Neural progenitor cell (in vitro differentiated cells): ENCODE measurements at places on chromosomes 5 and 9.

GRCh38 chr5:174528821-174529544 is 195.4 kb upstream of the MSX2 start:
- no peak for DNase-seq

- no peak for DNase-seq
Measured at GRCh38 chr9:4887556-4887955, 94.8 kb downstream of the RCL1 start.

- no peak for DNase-seq
Measured at GRCh38 chr5:157107508-157107907, 1.3 kb downstream of the HAVCR2 start.

DNA sequence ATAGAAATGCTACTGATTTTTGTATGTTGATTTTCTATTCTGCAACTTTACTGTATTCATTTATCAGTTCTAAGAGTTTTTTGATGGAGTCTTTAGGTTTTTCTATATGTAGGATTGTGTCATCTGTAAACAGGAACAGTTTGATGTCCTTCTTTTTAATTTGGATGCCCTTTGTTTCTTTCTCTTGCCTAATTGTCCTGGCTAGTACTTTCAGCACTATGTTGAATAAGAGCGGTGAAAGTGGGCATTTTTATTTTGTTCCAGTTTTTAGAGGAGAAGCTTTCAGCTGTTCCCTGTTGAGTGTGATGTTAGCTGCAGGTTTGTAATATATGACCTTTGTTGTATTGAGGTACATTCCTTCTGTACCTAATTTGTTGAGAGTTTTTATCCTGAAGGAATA is 13.3 kb downstream of the HSD17B4 start:
- no peak for DNase-seq

- no peak for DNase-seq
Measured at GRCh38 chr5:154333016-154333415, 112.8 kb upstream of the SAP30L start.

- no peak for DNase-seq
Measured at GRCh38 chr9:86534572-86535258, 180.5 kb upstream of the TUT7 start.

GRCh38 chr5:127695346-127695745 is 7.8 kb upstream of the CCDC192 start:
- no peak for DNase-seq

GRCh38 chr5:132714456-132715307 is 22.7 kb downstream of the KIF3A start:
- no peak for DNase-seq

DNA sequence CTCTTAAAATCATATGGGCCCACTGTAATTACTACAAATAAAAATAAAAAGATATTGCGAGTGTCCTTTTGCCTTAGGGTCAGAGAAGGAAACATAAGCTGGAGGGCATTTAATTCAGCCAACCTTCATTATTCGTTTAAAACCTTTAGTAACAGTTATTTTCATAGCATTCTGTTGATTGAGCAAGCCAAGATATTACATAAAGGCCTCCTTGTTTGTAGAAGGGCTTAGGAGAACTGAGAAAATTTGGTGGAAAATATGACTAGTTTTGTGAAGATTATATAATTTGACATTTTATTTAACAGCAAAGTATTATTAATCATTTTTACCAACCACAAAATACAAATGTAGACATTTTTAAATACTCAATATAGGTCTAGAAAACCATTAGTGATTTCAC is 62.2 kb downstream of the COX7C start:
- no peak for DNase-seq

DNA sequence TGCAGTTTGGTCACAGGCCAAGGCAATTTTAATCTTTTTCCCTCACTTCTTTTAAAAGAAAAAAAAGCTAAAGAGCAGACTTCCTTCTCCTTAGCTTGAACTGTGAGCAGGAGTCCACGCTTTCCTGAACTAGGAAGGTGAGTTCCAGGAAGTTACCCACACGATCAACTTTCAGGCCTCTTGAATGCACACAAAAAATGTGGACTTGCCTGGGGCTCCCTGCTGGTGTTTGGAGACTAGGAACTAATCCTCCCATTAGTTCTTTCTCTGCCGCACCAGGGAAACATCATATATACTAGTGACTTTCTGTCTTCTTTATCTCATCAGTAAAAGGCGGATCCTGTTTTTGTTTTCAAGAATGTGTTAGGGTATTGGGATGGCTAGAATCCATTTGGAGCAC is 240.0 kb downstream of the GOLPH3 start:
- peak; percentile 86 for DNase-seq

- no peak for DNase-seq
Measured at GRCh38 chr5:124061663-124062062, 549.7 kb downstream of the CSNK1G3 start.

DNA sequence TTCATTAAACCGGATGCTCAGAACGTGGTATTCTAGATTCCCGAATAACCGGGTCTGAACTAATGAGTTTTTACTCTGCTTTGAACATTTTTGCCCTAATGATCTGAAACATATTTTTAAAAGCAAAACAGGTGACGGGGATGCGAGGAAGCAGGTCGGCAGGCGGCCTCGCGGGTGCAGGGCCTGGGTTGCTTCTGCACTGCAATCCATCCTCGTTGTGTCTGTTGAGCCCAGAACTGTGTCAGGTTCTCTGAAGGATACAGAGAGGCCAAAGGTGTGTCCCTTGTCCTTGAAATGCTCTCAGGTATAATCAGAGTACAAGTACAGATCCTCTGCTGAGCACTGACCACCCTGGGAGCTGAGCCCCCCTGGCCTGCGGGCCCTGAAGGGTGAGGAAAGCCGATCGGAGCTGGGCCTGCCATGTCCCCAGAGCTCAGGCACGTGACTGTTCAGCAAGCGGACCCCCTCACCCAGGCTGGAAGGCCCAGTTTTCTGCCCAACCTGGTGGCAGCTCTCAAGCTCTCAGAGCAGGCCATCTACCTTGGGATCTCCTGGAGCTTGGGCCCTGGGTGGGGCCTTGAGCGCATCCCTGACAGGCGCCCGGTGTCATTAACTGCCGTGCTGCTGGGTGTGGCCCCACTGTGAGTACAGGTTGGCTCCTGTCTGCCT is 151.8 kb downstream of the OLFM1 start:
- no peak for DNase-seq
